ENCODE measurements at places on chromosomes 7 and 10.

DNA sequence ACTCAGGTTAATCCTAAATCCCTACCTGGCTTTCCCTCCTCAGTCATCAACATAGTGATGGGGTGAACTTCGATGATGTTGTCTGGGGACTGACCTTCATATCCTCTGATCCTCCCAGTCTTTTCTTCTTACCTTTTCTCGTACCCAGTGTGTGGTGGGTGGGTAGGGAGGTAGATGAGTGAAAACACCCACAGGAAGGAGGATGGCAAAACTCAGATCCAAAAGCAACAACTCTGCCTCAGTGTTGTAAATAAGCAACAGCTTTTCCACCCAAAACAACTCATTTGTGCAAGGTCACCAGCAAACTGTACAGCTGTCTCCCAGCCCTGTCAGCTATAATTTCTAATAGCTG, 38.6 kb downstream of the VOPP1 start:
- DNase-seq: no peak

GRCh38 chr7:112084520-112084971, 121.7 kb downstream of the DOCK4 start:
- DNase-seq: peak; percentile 38

DNA sequence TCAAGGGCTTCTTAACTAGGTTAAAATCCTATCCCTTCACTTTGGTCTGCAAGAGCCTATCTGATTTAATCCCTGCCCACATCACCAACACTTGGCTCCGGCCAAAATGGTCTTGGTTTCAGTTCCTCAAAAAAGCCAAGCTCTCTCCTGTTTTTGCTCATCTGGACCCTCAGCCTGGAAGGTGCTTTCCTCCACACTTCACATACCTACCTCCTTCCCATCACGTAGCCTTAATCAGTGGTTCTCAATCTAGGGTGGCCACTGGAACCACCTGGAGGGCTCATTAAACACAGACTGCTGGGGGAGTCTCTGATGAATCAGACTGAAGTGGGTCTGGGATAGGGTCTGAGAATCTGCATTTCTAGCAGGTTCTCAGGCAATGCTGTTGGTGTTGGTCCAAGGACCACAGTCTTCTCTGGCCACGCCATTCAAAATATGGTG, 227.0 kb upstream of the AOAH start:
- DNase-seq: no peak

GRCh38 chr10:77187376-77187999, 450.1 kb downstream of the KCNMA1 start:
- DNase-seq: no peak

- DNase-seq: no peak
These were observed 83.5 kb upstream of the IKZF1 start for GRCh38 chr7:50221028-50221427.

GRCh38 chr7:41696323-41696916, 6.5 kb downstream of the INHBA start:
- DNase-seq: peak; percentile 68

- DNase-seq: no peak
These were observed 482 bp upstream of the ACTR3C start for GRCh38 chr7:150323682-150324372.

DNA sequence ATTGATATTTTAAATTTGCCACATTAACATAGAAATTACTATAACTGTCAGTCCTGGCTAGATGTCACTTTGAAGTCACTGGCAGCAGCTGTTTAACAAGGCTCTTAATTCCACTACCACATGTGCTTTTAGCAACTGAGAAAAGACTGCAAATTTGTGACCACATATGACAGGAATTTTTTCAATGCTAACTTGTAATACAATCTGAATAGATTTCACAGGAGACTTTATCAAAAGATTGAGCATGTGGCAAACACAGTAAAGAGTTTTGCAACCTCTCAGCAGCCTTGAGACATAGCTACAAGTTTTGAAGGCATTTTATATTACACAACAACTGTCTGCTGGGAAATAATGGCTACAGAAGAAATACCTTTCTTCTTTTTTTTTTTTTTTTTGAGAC, 73.0 kb downstream of the MICU1 start:
- peak; percentile 49 for DNase-seq

DNA sequence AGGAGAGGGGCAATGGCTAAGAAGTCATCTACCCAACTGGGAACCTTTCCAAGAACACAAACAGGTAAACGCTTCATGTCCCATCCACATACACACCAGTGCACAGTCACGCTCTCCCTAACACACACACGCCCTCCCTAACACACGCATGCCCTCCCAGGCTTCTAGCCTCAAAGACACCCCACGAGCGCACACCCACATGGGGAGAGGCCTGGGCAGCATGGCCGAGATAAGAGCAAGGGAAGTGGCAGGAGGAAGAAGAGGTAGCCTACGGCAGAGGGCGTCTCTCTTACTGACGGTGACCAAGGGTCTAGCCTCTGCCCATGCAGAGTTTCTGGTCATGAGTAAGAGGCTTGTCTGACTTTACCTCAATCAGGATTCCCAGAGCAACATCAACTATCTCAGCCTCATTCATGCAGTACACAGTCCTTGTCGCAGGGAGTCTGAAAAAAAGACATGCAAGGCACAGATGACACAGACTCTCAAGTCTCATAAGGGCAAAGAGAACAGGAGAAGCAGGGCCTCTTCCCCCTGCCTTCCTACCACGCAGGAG, 3.1 kb downstream of the CYREN start:
- DNase-seq: no peak

DNA sequence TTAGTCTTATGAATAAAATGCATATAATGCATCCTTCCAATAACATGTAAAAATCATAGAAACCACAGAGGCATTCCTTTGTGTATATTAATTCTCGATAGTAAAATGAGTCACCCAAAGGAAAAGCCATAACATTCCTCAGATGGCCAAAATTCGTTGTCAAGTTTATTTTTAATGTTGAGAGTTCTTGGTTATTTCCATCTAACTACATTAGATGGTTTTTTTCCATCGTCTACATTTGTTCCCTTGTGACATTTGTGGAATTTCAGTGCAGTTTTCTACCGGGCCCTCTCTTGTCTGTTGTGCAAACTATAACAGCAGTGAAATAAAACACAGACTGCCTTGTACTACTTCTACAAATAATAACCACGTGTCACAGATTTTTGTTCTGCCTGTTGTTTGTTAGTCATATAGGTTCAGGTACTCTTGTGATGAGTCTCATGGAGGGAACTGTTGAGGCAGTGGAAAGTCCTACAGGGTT, 54.7 kb upstream of the CCAR1 start:
- DNase-seq: peak; percentile 79

DNA sequence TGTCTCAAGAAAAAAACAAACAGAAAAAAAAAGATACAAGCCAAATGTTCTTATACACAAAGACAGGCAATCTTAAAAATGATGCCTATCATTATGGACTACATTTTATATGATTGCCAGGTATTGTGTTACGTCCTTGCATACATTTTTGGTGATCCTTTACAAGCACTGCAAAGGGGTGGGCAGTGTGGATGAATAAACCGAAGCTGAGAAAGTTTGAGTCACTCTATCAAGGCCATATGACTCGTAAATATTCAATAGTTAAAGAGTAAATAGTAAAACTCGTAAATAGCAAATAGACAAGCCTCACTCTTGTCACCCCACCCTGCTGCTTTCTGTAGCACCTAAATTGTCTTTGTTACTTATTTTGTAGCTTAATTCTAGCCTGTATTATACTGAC, 326.2 kb downstream of the FRMD4A start:
- DNase-seq: no peak

GRCh38 chr7:30732606-30733005, 19.3 kb upstream of the INMT start:
- DNase-seq: no peak

- no peak for DNase-seq
These were observed 320.9 kb upstream of the AUTS2 start for GRCh38 chr7:69277366-69277765.

GRCh38 chr7:12287901-12288300, 76.8 kb downstream of the TMEM106B start:
- no peak for DNase-seq

- DNase-seq: no peak
These were observed 2.8 kb downstream of the ZNF746 start for GRCh38 chr7:149494738-149495368.
